ENCODE measurements at places on chromosomes 1 and 21.

GRCh38 chr21:32916522-32917099, 109.1 kb upstream of the OLIG2 start:
- DNase-seq = no peak

DNA sequence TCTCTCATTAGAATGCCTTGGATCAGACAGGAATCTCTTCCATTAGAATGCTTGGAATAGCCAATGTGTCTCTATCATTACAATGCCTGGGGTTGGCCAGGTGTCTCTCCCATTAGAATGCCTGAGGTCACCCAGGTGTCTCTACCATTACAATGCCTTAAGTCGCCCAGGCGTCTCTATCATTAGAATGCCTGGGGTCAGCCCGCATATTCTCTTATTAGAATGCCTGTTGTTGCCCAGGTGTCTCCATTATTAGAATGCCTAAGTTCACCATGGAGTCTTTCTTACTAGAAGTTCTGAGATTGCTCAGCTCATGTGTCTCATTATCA, 60.2 kb downstream of the RNF187 start:
- DNase-seq = no peak

DNA sequence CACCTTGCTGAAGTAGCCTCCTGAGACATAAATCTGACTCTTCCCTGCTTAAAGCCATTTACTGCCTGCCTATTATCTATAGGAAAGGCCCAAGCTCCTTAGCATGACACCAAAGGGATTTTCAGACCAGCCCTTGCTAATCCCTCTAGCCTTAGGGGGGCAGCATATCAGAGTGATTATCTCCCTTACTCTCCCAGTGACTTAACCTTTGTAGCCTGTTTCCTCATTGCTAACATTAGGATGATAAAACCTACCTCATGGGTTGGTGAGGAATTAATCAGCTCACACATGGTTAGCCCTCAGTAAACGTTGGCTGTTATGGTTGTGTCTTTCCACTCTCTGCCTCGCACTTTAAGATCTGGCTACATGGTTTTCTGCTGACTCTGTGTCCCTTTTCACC, 70.1 kb downstream of the ROR1 start:
- no peak for DNase-seq

- DNase-seq = no peak
Observed at GRCh38 chr1:53131590-53131938, 10.9 kb downstream of the SLC1A7 start.

GRCh38 chr1:204454476-204454875, 40.1 kb downstream of the PIK3C2B start:
- DNase-seq = no peak
